Right ventricle myocardium superior (tissue), 1 donor: ENCODE measurements at places on chromosomes 3 and 15.

DNA sequence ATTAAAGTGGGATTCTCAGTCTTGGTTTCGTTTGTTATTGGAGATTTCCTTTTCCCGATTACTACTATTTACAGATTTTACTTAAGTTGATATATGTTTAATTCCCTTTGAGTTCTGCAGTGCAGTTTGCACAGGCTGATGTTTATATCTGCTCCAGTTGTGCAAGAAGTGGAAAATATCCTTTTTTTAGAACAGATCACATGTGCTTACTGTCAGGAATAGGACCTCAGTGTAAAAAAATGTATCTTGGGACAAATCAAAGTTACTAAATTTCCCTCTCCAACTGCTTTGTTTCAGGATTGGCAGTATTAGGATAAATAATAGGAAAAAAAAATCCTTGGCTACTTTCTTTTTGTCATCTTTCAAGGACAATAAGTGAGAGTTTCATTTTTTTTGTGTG lies 6.9 kb downstream of the MITF start:
- no peak for DNase-seq

DNA sequence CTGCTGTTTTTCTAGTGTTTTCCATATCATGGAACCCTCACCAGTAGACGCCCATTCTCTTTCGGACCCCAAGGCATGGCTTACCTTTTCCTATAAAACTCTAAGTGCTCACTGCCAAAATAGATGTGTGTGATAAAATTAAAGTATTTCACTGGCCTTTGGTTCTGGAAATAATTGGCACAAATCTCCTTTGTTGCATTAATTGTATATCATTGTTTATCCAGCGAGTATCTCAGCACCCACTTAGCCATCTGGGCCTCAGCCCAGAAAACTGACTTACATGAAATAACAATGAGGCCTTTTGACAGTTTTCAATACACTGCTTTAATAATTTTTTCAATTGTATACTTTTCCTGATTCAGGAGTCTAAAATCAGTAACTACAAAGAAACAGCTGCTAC lies 105.1 kb downstream of the MECOM start:
- DNase-seq: no peak

DNA sequence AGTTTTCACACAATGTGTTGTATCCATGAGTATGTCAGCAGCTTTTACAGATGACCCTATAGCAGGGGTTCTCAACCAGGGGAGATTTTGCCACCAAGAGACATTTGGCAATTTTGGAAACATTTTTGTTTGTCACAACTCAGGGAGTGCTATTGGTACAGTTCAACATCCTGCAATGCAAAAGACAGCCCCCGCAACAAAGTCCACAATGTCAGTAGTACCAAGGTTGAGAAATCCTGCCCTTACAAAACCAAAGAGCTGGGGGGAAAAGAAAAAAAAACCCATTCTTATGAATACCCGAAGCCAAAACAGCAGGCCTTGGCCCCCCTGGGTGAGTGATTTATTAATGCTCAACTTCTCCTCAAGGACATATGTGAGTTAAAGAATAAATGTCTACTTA lies 99.1 kb downstream of the LARS2 start:
- no peak for DNase-seq

DNA sequence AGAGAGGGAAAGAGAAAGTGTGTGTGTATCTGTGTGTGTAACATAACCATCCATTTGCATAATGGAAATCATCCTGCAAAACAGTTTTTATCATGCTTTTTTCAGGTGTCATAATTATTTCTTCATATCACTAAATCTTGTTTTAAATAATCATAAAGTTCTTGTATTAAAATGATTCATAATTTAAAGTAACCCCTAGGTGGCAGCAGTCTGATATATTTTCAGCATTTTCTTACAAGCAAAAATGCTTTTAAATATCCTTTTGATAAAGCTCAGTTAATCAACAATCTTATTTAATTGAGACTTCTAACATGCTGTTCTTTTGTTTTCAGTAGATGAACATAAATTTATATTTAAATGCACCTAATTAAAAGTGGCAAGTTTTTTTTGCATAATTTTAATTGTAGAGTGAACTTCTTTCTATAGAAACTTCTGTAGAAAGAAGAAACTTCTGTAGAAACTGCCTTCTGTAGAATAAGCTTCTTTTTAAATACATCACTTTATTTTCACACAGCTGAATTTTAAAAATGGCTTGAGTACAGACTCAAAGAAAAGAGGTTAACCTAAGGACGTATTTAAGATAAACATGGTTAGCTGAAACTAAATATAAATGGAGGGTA lies 72.5 kb downstream of the OPA1 start:
- DNase-seq: no peak

GRCh38 chr15:69666921-69667811 lies 214.5 kb downstream of the RPLP1 start:
- no peak for DNase-seq

DNA sequence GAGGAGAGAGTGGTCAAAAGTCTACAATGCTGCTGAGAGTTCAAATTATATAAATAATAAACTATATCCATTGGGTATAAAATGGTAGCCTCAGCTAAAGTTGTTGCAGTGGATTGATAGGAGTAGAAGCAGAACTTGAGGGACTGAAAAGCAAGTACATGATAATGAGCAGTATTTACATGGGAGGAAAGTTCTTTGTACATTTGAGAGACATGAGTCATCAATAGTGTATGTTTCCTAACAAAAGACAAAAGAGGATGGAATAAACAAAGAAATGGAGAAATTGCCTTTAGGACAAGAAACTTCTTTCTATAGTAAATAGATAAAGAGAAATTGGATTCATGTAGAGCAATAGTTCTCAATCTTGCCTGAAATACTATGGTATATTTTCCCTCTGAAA lies 110.0 kb upstream of the PLSCR5 start:
- no peak for DNase-seq

GRCh38 chr3:120642368-120642948 lies 39.6 kb downstream of the HGD start:
- no peak for DNase-seq

GRCh38 chr3:75692061-75692460 lies 27.9 kb downstream of the FRG2C start:
- no peak for DNase-seq

DNA sequence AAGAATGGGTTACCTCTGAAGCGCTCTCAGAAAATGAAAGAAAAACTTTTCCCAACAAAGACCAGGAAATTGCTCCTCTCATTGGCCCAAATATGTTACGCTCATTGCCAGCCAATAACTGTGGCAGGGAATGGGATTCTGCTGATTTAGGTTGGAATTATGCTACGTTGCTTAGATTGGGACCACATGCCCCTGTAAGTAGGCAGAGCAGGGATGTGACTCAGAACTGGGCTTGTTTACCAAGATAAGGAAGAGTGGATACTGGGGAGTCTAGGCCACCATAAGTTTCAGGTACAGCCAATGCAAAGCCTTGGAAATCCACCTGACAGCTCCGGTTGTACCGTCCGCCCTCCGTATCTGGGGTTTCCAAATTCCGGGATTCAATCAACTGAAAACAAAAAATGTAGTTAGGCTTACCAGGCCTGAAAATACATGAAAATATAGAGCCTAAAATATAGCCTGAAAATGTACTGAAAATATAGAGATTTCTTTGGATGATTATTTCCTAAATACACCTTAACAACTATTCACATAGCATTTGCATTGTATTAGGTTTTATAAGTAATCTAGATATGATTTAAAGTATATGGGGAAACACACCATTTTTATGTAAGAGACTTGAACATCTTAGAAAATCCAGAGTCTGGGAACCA lies 1.5 kb upstream of the TCF12 start:
- no peak for DNase-seq

- no peak for DNase-seq
Observed at GRCh38 chr15:36953346-36953745, 147.0 kb downstream of the MEIS2 start.

DNA sequence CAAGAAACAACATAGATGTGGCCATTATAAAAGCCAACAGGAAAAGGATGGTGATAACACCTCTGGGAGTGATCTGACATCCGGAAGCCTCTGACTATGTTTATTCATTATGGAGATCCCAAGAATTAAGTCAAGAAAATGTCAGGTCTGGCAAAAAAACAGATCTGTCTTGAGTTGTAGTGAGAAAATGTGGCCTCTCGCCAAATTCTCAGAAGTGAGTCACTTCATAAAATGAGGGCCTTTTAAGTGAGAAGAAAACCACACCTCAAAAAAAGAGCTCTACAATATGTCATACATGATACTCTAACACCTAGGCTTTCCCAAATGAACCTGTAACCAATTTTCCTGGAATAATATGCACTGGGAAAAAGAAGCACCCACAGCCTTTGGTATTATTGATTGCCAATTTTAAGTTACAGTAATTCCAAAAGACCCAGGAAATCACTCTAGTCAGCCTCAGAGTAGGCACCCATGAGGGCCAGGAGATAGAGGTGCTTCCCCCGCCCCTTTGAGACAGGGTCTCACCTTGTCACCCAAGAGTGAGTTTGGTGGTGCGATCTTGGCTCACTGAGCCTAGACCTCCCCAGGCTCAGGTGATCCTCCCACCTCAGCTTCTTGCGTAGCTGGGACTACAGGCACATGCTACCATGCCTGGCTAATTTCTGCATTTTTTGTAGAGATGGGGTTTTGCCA lies 38.0 kb downstream of the CCR3 start:
- no peak for DNase-seq

DNA sequence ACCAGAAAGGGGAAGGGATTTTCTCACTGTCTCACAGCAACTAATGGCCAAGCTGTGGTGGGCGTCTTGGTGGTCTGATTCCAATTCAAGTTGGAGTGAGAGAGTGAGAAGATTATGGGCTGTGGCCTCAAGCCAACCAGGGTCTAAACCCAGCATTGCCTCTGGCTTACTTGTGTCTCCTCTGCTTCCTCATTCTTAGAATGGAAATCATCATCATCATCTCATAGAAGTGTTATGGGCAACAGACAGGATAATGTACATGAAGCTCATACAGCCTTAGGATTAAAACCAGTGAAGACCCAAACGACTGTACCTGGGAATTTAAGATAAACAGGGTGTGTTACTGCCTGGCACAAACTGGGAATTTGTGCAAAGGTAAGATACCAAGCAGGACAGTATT lies 29.1 kb upstream of the IREB2 start:
- DNase-seq: no peak

- no peak for DNase-seq
Observed at GRCh38 chr3:169629895-169630294, 33.6 kb downstream of the MECOM start.

DNA sequence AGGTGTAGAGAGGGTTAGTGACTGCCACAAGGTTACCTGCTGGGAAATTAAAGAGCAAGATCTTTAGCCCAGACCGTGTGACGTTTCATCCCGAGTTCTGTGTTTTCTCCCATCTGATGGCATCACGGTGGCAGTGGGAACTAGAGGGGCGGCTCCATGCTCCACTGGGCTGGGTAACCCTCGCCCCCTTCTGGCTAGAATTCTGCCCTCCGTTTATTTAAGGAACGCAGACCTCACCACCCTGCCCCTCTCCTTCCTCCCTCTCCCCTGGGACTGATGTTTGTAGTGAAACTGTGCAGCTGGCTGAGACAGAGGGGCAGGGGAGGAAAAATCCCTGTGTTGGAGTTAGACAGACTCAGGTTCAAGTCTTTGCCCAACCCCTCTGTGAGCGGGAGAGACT lies 65.6 kb downstream of the ITGA11 start:
- DNase-seq: no peak

DNA sequence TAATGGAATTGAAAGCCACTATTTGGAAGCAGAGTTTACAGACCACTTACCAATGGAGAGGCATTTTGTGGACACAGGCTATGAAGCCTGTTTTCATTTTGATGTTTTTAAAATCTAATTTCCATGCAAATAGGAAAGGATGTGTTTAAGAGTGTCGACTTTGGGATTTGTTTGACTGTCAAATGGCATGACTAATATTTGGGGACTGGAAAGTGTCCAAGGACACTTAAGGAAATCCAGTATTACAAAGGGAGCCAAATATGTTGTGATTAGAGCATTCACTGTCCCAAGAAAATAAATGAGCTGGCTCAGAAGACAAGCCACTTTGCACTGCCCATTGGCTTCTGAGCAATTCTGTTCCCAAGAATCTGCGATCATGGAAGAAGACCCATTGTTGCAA lies 34.0 kb upstream of the SLC6A11 start:
- DNase-seq: no peak

DNA sequence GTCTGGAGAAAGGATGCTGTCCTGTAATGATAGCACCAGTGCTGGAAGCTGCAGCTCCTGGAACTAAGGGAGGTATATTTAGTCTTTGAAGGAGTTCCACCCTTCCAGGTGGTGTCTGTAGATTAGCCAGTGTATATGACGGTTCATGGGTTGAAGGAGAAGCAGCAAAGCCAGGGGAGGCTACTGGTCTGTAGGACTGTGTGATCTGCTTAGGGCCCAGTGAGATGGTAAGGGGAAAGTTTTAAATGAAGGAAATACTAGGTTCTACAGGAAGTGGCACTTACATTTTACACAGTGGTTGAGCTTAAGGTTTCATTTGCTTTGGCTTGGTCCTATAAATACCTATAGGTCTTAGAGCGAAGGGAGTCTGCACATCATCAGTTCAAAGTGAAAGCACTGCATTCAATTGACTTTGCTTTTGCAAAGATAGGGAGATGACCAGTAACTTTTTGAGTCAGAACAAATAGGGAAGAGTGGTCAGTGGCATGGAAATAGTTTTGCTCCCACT lies 5.6 kb downstream of the SLC25A38 start:
- no peak for DNase-seq

- no peak for DNase-seq
Observed at GRCh38 chr3:166713787-166714186, 666.3 kb downstream of the ZBBX start.

GRCh38 chr3:117278424-117279190 lies 569.0 kb downstream of the TUSC7 start:
- DNase-seq: no peak

DNA sequence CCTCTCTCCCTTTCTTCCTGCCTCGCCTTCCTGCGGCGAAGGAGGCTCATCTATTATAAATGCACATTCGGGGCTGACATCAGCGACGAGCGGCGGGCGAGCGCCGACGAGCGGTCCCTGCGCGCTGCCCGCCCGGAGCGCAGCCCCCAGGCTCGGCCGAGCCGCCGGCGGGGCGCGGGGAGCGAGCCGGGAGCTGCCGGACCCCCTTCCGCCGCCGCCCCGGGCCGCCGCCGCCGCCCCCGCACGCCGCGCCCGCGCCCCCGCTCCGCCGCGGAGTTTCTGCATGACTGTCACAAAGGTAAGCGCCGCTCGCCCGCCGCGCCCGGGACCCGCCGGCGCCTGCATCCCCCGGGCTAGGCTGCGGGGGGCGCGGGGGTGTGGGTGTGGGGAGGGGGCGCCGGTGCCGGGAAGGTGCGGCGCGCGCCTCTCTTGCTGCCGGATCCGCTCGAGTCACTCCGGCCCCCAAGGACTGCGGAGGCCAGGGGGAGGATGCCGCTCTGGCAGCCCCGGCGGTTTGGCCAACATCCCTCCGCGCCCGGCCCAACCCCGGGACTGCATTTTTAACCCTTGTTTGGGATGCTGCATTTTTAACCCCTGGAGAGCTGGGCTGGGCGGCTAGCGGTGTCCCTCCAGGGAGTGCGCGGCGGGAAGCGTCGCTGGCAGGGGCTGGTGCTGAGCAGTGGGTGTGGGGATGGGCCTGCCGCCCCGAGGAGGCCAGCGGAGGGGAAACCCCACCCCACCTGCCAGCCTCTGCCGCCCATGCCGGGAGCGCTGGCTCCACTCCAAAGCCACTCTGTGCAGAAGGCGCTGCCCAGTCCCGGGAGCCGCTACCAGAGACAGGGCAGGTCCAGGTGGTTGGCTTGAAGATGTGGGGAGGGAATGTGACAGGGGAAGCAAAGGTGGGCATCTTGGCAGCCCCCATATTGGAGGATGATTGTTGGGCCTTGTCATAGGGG lies at the start of gene CORO2B:
TSS of gene CORO2B (plus strand) at position 14 of the 956 bp plus-strand sequence. CDS start at position 284, 270 bp downstream.
- DNase-seq: peak; percentile 73

- peak; percentile 56 for DNase-seq
Observed at GRCh38 chr3:176814285-176814684, 383.0 kb downstream of the TBL1XR1 start.
